ENCODE measurements at places on chromosomes 12 and 14.
A peak's percentile ranks its signal among the peaks of the same experiment; 100 is the strongest.

GRCh38 chr14:101174522-101174838 lies 271.0 kb upstream of the RTL1 start:
- H3K27me3 ChIP-seq: peaks cover 29% of the 10 kb centered on the region
- no peaks in the 10 kb centered on the region for H3K4me1 ChIP-seq
- H3K27ac ChIP-seq: no peak overlapping the region

- H3K4me3 ChIP-seq: peak overlapping the region; percentile 15
- no peaks in the 10 kb centered on the region for H3K36me3 ChIP-seq
- no peak for DNase-seq
- H3K27me3 ChIP-seq: peaks cover 6% of the 10 kb centered on the region
- no peak overlapping the region for H3K27ac ChIP-seq
Measured at GRCh38 chr12:119328111-119328510, 6.4 kb upstream of the CCDC60 start.

DNA sequence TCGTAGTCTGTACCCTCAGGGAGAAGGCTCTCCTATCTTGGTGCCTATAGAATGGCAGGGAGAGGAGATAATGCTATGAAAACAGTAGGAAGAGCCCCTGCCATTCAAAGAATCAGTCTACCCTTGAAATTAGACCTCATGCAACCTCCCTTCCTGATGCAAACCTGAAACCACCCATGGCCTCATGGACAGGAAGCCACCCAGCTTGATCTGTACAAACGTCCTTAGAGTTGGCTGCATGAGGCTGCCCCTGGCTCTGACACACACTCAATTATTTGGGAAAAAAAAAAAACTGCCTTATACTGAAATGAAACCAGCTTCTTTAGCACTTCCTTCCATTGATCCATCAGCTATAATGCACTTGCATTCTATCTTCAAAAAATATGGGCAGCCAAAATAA lies 116.6 kb upstream of the BCL2L14 start:
- H3K4me3 ChIP-seq: no peak overlapping the region
- no peaks in the 10 kb centered on the region for H3K4me1 ChIP-seq
- H3K27ac ChIP-seq: no peak overlapping the region
- peaks cover 36% of the 10 kb centered on the region for H3K27me3 ChIP-seq

GRCh38 chr12:126734710-126735109 lies 1532.3 kb upstream of the TMEM132C start:
- H3K36me3 ChIP-seq: no peaks in the 10 kb centered on the region
- H3K4me1 ChIP-seq: no peaks in the 10 kb centered on the region
- H3K27ac ChIP-seq: no peak overlapping the region
- no peak overlapping the region for H3K4me3 ChIP-seq
- no peak for DNase-seq

DNA sequence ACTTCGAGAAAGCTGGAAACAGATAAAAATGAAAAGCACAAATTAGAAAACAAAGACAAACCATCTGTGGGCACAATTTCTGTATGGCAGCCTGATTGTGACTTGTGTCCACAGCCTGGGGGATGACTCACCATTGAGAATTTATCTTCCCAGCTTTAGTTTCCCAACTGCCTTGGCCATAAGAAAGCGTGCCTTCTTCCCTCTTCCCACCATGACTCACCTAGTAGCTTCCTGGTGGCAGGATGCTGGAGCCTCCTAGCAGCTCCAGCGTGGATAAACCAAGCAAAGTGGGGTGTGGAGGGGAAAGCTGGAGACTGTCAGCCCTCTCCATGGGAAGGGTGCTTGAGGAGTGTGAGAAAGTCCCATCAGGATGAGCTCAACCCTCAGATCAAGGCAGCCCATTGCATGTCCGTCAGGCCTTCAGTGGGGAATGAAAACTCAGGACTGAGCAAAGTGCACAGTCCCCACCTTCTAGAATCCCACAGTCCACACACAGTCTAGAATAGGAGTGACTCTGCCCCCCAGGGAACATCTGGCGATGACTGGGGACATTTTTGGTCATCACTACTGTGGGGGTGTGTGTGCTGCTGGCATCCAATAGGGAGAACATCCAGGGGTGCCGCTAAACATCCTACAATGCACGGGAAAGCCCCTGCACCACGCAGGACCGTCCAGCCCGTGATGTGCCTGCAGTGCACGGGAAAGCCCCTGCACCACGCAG lies 22.4 kb upstream of the SERPINA6 start:
- DNase-seq: no peak
- no peaks in the 10 kb centered on the region for H3K36me3 ChIP-seq
- peaks cover 14% of the 10 kb centered on the region for H3K4me1 ChIP-seq

DNA sequence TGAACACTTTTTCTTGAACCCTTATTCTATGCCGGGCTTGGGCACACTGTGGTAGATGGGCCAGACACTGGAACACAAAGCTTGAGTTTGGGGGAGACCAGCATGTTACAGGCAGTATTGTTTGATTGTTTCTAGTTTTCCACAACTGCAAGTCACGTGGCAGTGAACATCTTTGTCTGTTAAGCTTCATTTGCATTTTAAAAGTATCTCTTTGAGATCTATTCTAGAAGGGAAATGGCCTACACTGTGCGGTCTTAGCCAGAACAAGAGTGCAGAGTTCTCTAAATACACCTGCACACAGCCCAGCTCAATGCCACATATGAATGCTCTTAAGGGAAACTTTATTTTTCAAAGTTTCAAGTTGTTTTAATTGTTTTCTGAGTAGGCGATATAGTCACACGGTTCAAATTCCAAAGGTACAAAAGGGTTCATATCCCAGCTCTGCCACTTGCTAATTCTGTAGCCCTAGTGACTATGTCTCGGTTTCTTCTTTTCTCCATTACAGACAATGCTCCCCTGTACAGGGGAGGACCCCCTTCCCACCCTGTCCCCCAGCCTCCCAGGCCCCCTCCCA lies 24.9 kb downstream of the RIN3 start:
- H3K36me3 ChIP-seq: no peaks in the 10 kb centered on the region
- no peaks in the 10 kb centered on the region for H3K27me3 ChIP-seq
- peak overlapping the region; percentile 91 for H3K27ac ChIP-seq

GRCh38 chr12:42421844-42422779 lies 96.1 kb downstream of the PPHLN1 start:
- DNase-seq: no peak
- H3K27ac ChIP-seq: peak overlapping the region; percentile 59
- H3K4me1 ChIP-seq: peaks cover 26% of the 10 kb centered on the region
- no peak overlapping the region for H3K4me3 ChIP-seq
- H3K27me3 ChIP-seq: no peaks in the 10 kb centered on the region
- H3K36me3 ChIP-seq: no peaks in the 10 kb centered on the region

GRCh38 chr12:2061402-2061801 lies 8.6 kb downstream of the CACNA1C start:
- peak; percentile 44 for DNase-seq
- H3K27me3 ChIP-seq: no peaks in the 10 kb centered on the region
- peak overlapping the region; percentile 66 for H3K27ac ChIP-seq
- no peak overlapping the region for H3K4me3 ChIP-seq

DNA sequence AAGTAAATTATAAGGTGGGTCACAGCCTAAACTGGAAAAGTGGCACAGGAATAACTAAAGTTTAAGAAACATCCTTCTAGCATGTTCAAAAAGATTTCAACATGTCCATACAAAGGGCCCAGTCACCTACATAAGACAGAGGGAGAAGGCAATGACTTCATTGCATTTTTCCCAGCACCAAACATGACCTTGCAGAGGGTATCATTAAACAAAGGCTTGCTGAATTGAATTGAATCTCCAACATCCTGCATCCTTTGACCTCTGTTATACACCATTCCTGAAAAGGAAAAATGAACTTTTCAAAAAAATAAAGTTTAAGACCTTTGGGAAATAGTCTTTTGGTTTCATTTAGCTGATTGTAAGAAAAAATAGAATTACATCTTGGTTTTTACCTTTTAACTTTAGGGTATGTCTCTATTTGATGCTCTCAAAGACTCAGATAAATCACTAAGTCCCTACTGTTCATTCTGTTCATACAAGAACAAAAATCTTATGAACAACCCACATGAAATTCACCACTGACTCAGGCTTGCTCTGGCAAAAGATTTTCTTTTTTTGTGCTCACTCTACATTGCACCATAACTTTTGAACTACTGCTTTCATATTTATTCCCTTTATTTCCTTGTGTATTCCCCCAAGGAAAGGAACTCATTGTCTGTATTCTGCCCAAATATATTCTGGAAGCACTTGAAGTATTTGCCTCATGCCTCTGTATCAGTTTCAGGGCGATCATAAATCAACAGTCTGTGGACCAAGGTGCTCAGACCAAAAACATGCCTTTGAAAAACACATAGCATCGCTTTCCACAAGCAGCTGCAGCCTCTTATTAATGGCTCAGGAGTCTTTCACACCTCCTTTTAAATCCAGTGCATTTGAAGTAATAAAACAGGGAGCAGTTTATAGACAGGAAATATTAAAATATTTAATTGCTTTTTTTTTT lies 121.7 kb downstream of the DUSP6 start:
- H3K36me3 ChIP-seq: no peaks in the 10 kb centered on the region
- H3K4me3 ChIP-seq: no peak overlapping the region
- no peak for DNase-seq
- no peak overlapping the region for H3K27ac ChIP-seq
- H3K27me3 ChIP-seq: no peaks in the 10 kb centered on the region
- H3K4me1 ChIP-seq: peaks cover 20% of the 10 kb centered on the region

DNA sequence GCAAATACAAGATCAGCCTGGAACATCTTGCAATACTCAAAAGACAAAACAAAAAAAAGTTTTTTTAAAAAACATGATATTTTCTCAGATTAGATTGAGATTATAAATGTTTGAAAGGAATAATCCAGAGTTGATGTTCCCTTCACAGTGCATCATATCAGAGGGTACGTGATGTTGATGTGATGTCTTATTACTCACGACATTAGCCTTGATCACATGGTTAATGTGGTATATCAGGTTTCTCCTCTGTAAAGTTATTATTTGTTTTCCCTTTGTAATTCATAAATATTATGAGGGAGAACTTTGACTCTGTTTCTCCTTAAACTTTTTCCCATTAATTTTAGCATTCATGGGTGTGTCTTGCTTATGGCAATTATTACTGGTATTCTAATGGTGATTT lies 26.6 kb downstream of the LIMA1 start:
- no peaks in the 10 kb centered on the region for H3K36me3 ChIP-seq
- peaks cover 44% of the 10 kb centered on the region for H3K4me1 ChIP-seq
- no peaks in the 10 kb centered on the region for H3K27me3 ChIP-seq
- H3K27ac ChIP-seq: peak overlapping the region; percentile 80
- DNase-seq: no peak

GRCh38 chr14:61894452-61895077 lies 132.3 kb downstream of the SNAPC1 start:
- peaks cover 44% of the 10 kb centered on the region for H3K27me3 ChIP-seq
- no peak overlapping the region for H3K4me3 ChIP-seq
- DNase-seq: peak; percentile 44
- no peaks in the 10 kb centered on the region for H3K4me1 ChIP-seq
- no peak overlapping the region for H3K27ac ChIP-seq

GRCh38 chr12:5840944-5841343 lies 104.1 kb downstream of the ANO2 start:
- H3K27me3 ChIP-seq: peaks cover 11% of the 10 kb centered on the region
- H3K4me1 ChIP-seq: no peaks in the 10 kb centered on the region
- H3K27ac ChIP-seq: no peak overlapping the region
- H3K36me3 ChIP-seq: peaks cover 9% of the 10 kb centered on the region

GRCh38 chr12:92193063-92193462 lies 47.4 kb upstream of the BTG1 start:
- no peaks in the 10 kb centered on the region for H3K4me1 ChIP-seq
- DNase-seq: no peak
- no peaks in the 10 kb centered on the region for H3K27me3 ChIP-seq
- H3K27ac ChIP-seq: no peak overlapping the region
- H3K4me3 ChIP-seq: no peak overlapping the region

- no peaks in the 10 kb centered on the region for H3K27me3 ChIP-seq
- H3K4me3 ChIP-seq: no peak overlapping the region
- H3K36me3 ChIP-seq: peaks cover 65% of the 10 kb centered on the region
- H3K4me1 ChIP-seq: no peaks in the 10 kb centered on the region
- DNase-seq: no peak
Measured at GRCh38 chr12:15904378-15904920, 6.7 kb upstream of the DERA start.

- peaks cover 48% of the 10 kb centered on the region for H3K4me1 ChIP-seq
- peaks cover 17% of the 10 kb centered on the region for H3K36me3 ChIP-seq
- no peaks in the 10 kb centered on the region for H3K27me3 ChIP-seq
- no peak overlapping the region for H3K4me3 ChIP-seq
- no peak for DNase-seq
- H3K27ac ChIP-seq: peak overlapping the region; percentile 90
Measured at GRCh38 chr12:131948166-131948712, 1.5 kb upstream of the EP400 start.

- no peaks in the 10 kb centered on the region for H3K4me1 ChIP-seq
- no peak overlapping the region for H3K4me3 ChIP-seq
- DNase-seq: no peak
- no peaks in the 10 kb centered on the region for H3K36me3 ChIP-seq
- H3K27ac ChIP-seq: no peak overlapping the region
Measured at GRCh38 chr14:30507209-30507608, 51.7 kb upstream of the G2E3 start.

DNA sequence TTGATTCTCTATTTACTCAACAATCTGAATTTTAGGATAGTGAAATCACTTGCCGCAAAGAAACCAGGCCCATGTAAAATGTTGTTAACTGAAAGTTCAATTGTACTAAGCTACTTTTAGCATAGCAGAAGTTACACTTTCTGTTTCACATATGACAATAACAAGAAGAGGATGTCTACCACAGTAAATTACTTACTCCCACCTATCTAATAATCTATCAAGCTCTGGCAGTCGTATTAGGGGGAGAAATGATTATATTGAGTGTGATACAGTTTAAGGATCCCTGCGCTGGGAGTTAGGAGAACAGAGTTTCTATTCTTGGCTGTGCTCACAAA lies 66.5 kb upstream of the CAND1 start:
- H3K27ac ChIP-seq: no peak overlapping the region
- no peaks in the 10 kb centered on the region for H3K4me1 ChIP-seq
- no peak for DNase-seq
- H3K4me3 ChIP-seq: no peak overlapping the region

GRCh38 chr14:100551056-100551455 lies 36.2 kb downstream of the BEGAIN start:
- DNase-seq: no peak
- H3K27ac ChIP-seq: no peak overlapping the region
- peaks cover 35% of the 10 kb centered on the region for H3K27me3 ChIP-seq
- no peaks in the 10 kb centered on the region for H3K36me3 ChIP-seq

DNA sequence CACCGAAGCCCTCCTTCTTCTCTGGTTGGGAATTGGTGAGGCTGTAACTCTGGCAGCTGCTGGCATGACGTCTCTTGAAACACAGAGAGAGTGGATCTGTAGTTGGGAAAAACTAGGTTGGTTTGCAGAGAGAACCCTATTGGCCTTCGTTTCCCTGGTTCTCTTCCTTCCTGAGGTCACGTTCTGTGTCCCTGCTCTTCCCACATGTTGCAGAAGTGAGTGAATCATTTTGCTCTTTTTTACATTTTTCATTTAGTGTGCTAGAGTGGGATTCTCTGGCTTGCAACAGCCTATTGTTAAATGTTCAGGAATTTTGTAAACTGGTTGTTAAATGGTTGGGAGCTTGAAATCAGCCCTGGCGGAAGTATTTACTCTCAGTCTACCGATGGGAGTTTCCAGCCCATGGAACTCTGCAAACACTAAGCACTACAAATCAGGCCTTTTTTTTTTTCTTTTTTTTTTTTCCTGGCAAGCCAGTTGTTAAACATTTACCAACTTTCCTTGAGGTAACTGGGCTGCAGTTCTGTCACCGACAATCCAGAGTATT lies 26.8 kb upstream of the CKAP4 start:
- no peaks in the 10 kb centered on the region for H3K36me3 ChIP-seq
- H3K4me3 ChIP-seq: no peak overlapping the region
- no peaks in the 10 kb centered on the region for H3K4me1 ChIP-seq
- H3K27me3 ChIP-seq: no peaks in the 10 kb centered on the region

All from left ventricle myocardium inferior (tissue), 1 donor.